ENCODE measurements at places on chromosomes 4 and X.

- DNase-seq = no peak
These were observed 4.2 kb upstream of the TMSB4X start for GRCh38 chrX:12970691-12971202.

GRCh38 chr4:15314974-15315373, 112.9 kb upstream of the C1QTNF7 start:
- no peak for DNase-seq

DNA sequence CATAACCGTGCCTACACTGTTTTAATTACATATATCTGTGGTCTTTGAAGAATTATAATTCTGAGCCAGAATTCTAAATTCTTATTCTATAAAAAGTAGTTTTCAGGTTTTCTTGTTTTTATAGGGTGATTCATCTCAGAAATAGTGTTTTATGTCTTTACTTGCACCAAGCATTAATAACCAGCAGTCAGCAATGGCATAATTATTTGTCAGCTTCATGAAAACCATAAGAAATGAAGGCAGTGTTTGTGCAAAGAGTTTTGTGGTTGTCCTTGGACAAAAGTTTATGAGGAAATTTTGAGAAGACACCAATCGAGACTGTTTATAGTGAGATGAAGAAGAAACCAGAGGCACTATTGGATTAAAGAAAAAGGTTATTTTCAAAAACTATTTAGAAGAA, 37.2 kb downstream of the EDNRA start:
- DNase-seq = no peak

GRCh38 chr4:176034499-176034898, 31.1 kb upstream of the WDR17 start:
- DNase-seq = no peak

DNA sequence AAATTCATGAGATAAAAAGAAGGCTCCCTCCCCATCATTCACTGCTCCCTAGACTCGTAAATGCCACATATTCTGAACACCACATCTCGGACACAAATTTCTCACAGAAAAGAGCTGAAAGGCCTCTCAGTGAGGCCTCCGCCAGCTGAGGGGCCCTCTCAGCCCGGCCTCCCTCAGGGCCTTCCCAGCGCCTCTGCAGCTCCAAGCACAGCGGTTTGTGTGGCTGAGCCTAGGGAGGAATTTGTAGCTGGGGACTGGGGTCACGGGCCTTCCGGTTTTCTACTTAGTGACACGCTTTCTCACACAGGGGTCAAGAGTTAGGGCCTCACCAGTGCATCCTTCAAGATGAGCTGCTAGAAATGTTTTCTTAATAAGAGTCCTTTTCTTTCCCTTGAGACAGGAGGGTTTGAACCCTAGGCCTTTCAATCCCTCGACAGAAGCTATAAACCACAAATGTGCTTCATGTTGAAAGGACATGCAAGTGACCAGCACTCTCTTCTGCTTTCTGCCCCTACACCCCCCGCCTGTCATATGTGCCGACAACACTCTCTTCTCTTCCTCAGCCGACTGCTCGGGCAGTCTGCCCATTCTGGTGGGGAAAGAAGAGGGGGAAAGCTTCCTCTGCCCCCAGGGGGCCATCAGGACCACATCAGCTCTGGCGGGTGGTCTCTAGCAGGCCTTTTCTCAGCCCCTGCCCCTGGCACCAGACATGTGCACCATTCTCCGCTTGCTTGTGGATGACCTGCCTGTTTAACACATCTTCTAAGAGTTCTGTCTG, 104.9 kb downstream of the CHIC2 start:
- no peak for DNase-seq

DNA sequence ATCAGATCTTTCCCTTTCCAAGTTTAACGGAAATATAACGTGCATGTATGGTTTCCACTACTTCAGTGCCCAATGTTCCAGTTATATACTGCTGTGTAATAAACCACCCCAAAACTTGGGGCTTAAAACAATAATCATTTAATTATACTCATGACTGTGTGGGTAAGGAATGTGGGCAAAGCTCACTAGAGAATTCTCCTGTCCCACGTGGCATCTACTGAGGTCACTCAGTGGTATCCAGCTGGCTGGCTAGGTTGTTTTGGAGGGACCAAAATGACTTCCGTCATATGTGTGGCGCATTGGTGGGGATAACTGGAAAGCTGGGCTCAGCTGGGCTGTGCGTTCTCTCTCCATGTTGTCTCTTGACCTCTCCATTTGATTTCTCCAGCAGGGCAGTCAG, 18.5 kb downstream of the ZCCHC18 start:
- DNase-seq = no peak

- DNase-seq = no peak
These were observed 9.4 kb upstream of the AP1S2 start for GRCh38 chrX:15864023-15864422.

- DNase-seq = no peak
These were observed 24.2 kb downstream of the CXorf58 start for GRCh38 chrX:23932046-23932445.

DNA sequence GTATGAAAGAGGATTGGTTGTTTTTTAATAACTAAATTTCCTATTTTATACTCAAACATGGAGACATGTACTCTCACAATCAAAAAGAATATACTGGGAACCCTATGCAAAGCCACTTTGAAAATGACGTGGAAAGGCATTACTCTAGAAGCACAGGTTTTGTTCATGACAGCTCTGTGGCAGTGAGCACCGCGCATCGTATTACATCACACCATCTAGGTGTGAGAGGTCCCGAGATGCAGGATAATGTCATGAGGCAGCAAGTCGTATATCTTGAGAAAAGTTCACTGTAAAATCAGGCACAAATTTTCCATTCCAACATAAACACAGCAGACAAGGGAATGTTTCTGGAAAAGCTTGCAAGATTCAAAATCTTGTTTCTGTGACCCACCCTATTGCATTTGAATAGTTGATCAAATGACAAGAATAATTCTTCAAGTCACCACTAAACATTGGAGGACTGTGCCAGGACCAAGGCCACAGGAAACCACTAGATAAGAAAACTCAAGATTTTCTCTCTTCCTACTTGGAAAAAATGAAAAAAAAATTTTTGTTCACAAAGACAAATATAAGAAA, 127.6 kb downstream of the LDB2 start:
- DNase-seq = no peak

- DNase-seq = no peak
These were observed 61.7 kb downstream of the SLIT2 start for GRCh38 chr4:20313237-20314030.

DNA sequence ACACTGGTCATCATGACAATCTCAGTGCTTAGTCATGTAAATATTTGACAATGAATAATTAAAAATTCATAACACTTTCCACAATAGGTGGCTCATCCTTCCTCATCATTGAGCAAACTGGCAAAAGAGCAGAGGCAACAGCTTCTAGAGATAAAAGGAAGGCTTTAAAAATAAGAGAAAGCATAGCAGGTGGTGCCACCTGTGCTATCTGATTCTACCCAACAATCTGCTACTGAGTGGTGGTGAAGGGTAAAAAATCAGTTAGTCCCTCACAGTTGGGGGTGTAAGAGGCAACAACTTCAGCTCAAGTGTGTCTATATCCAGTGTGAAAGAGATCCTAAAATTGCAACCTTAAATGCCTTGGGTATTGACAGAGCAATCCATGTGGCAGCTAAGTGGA, 280.1 kb upstream of the PPARGC1A start:
- no peak for DNase-seq

GRCh38 chrX:95071621-95072020, 1397.6 kb downstream of the FAM133A start:
- DNase-seq = no peak

GRCh38 chr4:127776620-127777019, 5.5 kb upstream of the HSPA4L start:
- DNase-seq = no peak

DNA sequence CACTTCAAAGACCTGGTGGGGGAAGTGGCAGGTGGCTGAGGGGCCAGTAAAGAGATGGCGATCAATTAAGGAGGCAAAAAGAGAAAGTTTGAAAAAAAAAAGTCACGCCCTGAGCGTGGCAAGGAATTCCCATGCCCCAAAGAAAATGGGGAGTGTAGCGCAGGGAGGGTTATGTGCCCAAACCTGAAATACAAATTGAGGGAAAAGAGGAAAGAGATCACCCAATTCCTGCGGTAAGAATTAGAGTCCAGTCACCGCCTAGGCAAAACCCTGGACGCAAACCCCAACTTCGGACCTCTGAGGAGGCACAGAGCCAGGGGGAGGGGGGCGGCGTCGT, 595 bp downstream of the ENOX2 start:
- DNase-seq = no peak

Data from tibial nerve (tissue), 4 donors.